ENCODE measurements at places on chromosomes 4 and X. TPM values are rescaled to one million over a fixed set of nuclear protein-coding genes. Genes with fewer than 3 reads are reported as not detected.

ANKRD50 gene
- 12.1 TPM for total RNA-seq

MYOZ2 gene
- 0.19 TPM for total RNA-seq

COL25A1 gene
- total RNA-seq, result 2.3 TPM

GPM6B gene
- total RNA-seq, result 16.0 TPM

SCML2 gene
- 1.4 TPM for total RNA-seq

IL2RG gene
- 15.0 TPM for total RNA-seq

HSFX4 gene
- not detected for total RNA-seq

ARX gene
- total RNA-seq, result 0.31 TPM

LONRF3 gene
- total RNA-seq, result 5.5 TPM

LPAR4 gene
- total RNA-seq, result 0.16 TPM

SPANXB1 gene
- total RNA-seq, result not detected

SNX25 gene
- 19.4 TPM for total RNA-seq

FAM47E gene
- 10.4 TPM for total RNA-seq

TRMT2B gene
- total RNA-seq, result 24.8 TPM

SLC4A4 gene
- 37.1 TPM for total RNA-seq

S100G gene
- total RNA-seq, result not detected

PNCK gene
- 1.5 TPM for total RNA-seq

OTUD6A gene
- not detected for total RNA-seq

ADH1A gene
- total RNA-seq, result 0.85 TPM

KLHL13 gene
- 55.4 TPM for total RNA-seq

PRSS12 gene
- 1.1 TPM for total RNA-seq

FABP2 gene
- total RNA-seq, result not detected

SYTL4 gene
- total RNA-seq, result 13.3 TPM

ZMYM3 gene
- 26.7 TPM for total RNA-seq

TSPAN6 gene
- 27.8 TPM for total RNA-seq

MBNL3 gene
- total RNA-seq, result 34.5 TPM

FMR1 gene
- 69.0 TPM for total RNA-seq

RAB40AL gene
- total RNA-seq, result 1.1 TPM

CACNA1F gene
- 0.25 TPM for total RNA-seq

IL9R gene
- 0.88 TPM for total RNA-seq

CPZ gene
- 2.6 TPM for total RNA-seq

MAGEA2 gene
- total RNA-seq, result not detected

TMEM31 gene
- total RNA-seq, result 0.38 TPM

SLC25A53 gene
- total RNA-seq, result 12.1 TPM

FGF5 gene
- total RNA-seq, result 0.13 TPM

SLC25A6 gene
- 357 TPM for total RNA-seq

XAGE1A gene
- total RNA-seq, result not detected
